Activated naive CD4-positive, alpha-beta T cell treated with anti-CD3 and anti-CD28 coated beads, Interleukin-2, amount 50 U/mL, for 72 hours (primary cell): ENCODE measurements at places on chromosomes 11 and 22. TPM values are rescaled to one million over a fixed set of nuclear protein-coding genes. Genes with fewer than 3 reads are reported as not detected.

Gene DUSP8
- 1.1 TPM for total RNA-seq

Gene ANGPTL5
- total RNA-seq, result not detected

Gene KAT5
- 106 TPM for total RNA-seq

Gene MYEOV
- total RNA-seq, result not detected

Gene TMEM86A
- total RNA-seq, result 1.5 TPM

Gene CYTH4
- total RNA-seq, result 60.7 TPM

Gene MAJIN
- total RNA-seq, result 0.45 TPM

Gene UBQLNL
- 0.21 TPM for total RNA-seq

Gene OVOL1
- not detected for total RNA-seq

Gene PPM1F
- total RNA-seq, result 16.8 TPM

Gene TCIRG1
- 226 TPM for total RNA-seq

Gene NFAM1
- total RNA-seq, result 0.07 TPM

Gene SCN2B
- not detected for total RNA-seq

Gene MS4A4E
- not detected for total RNA-seq

Gene SNRPD3
- total RNA-seq, result 115 TPM

Gene SPON1
- total RNA-seq, result not detected

Gene CALCA
- total RNA-seq, result not detected

Gene HIPK3
- 31.2 TPM for total RNA-seq

Gene MRGPRX4
- not detected for total RNA-seq
